ENCODE measurements at places on chromosomes 1 and 21. TPM values are rescaled to one million over a fixed set of nuclear protein-coding genes. Genes with fewer than 3 reads are reported as not detected.

- no peaks in the 10 kb centered on the region for H3K27me3 ChIP-seq
- H3K4me1 ChIP-seq, result no peaks in the 10 kb centered on the region
- H3K36me3 ChIP-seq, result no peaks in the 10 kb centered on the region
- H3K4me3 ChIP-seq, result no peak overlapping the region
- DNase-seq, result no peak
These were observed 743.1 kb upstream of the ADGRL4 start for GRCh38 chr1:79749607-79750006.

- no peaks in the 10 kb centered on the region for H3K4me1 ChIP-seq
- DNase-seq, result no peak
- no peaks in the 10 kb centered on the region for H3K36me3 ChIP-seq
- H3K4me3 ChIP-seq, result no peak overlapping the region
- H3K27me3 ChIP-seq, result no peaks in the 10 kb centered on the region
These were observed 1359.1 kb upstream of the ADGRL2 start for GRCh38 chr1:80441664-80442063.

DNA sequence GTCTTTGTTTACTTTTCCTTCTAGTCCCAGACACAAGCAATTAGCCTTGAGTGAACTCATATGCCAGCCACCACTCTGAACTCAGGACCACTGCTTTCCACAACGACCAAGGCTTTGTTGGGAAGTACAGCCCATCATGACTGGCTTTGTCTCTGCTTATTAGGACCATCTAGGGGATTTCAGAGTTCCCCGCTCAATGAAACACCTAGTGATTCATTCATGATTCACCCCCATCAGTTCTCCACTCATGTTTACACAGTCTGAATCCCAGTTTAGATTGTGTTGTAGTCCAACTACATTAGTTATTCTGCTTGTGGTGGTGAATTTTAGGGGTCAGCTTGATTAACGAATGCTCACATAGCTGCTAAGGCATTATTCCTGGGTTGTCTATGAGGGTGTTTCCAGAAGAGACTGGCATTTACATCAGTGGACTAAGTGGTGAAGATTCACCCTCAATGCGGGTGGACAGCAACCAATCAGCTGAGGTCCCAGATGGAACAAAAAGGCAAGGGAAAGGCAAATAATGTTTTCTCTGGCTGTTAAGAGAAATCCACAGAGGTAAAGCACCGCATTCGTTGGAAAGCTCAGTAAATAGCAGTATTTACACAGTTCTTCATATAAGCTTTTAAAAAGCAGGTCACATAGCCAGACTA is 122.7 kb downstream of the RGS21 start:
- H3K27ac ChIP-seq, result no peak overlapping the region
- H3K4me1 ChIP-seq, result no peaks in the 10 kb centered on the region
- no peak for DNase-seq
- H3K4me3 ChIP-seq, result no peak overlapping the region
- no peaks in the 10 kb centered on the region for H3K36me3 ChIP-seq

- no peak overlapping the region for H3K27ac ChIP-seq
- DNase-seq, result no peak
- no peak overlapping the region for H3K4me3 ChIP-seq
- H3K36me3 ChIP-seq, result no peaks in the 10 kb centered on the region
These were observed 17.0 kb downstream of the CLCA4 start for GRCh38 chr1:86563849-86564248.

- peaks cover 6% of the 10 kb centered on the region for H3K4me1 ChIP-seq
- H3K27ac ChIP-seq, result no peak overlapping the region
- no peak for DNase-seq
- H3K4me3 ChIP-seq, result no peak overlapping the region
- H3K27me3 ChIP-seq, result no peaks in the 10 kb centered on the region
- H3K36me3 ChIP-seq, result no peaks in the 10 kb centered on the region
These were observed 42.3 kb upstream of the SLC6A9 start for GRCh38 chr1:44073528-44073927.

GRCh38 chr1:46587069-46587468 is 17.0 kb downstream of the MKNK1 start:
- no peak overlapping the region for H3K4me3 ChIP-seq
- DNase-seq, result no peak
- H3K27ac ChIP-seq, result peak overlapping the region; percentile 22
- H3K27me3 ChIP-seq, result no peaks in the 10 kb centered on the region
- H3K4me1 ChIP-seq, result peaks cover 2% of the 10 kb centered on the region

GRCh38 chr1:101051688-101052638 is 26.4 kb upstream of the DPH5 start:
- H3K27me3 ChIP-seq, result no peaks in the 10 kb centered on the region
- H3K36me3 ChIP-seq, result no peaks in the 10 kb centered on the region
- no peak overlapping the region for H3K4me3 ChIP-seq
- no peak for DNase-seq
- no peaks in the 10 kb centered on the region for H3K4me1 ChIP-seq

- no peaks in the 10 kb centered on the region for H3K27me3 ChIP-seq
- no peak for DNase-seq
- H3K4me3 ChIP-seq, result peak within 1 kb of the TSS; percentile 56
- peaks cover 24% of the 10 kb centered on the region for H3K4me1 ChIP-seq
- H3K27ac ChIP-seq, result peak within 1 kb of the TSS; percentile 85
These were observed at the start of gene GBP1 for GRCh38 chr1:89065079-89065868. GBP1 (minus strand) TSS chr1:89065208; CDS start chr1:89063234, 1,974 bp downstream.

GRCh38 chr1:67840449-67840848 is 7.2 kb upstream of the GNG12 start:
- no peak overlapping the region for H3K4me3 ChIP-seq
- H3K4me1 ChIP-seq, result no peaks in the 10 kb centered on the region
- H3K27me3 ChIP-seq, result no peaks in the 10 kb centered on the region
- no peak overlapping the region for H3K27ac ChIP-seq
- no peaks in the 10 kb centered on the region for H3K36me3 ChIP-seq

GRCh38 chr1:27572019-27572678 is 31.8 kb downstream of the AHDC1 start:
- H3K27me3 ChIP-seq, result no peaks in the 10 kb centered on the region
- peak overlapping the region; percentile 88 for H3K27ac ChIP-seq
- DNase-seq, result no peak

DNA sequence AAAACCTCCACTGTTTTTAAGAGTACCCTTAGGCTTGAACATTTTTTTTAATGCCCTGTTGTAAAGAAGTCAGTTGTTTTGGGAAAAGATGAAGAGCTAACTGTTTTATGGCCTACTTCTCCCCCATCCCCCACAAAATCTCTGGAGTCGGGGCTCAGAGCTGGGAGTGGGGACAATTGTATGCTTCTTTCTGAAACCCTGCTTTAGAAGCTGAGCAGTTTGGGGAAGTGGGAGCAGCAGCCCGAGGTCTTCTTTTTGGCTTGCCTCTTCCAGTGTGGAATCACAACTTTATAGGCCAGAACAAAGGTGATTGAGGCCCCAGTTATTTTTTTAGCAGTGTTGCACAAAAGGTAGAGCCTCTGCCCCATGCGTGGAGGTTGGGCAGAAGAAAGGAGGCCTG is 25.2 kb downstream of the PPP2R5A start:
- no peaks in the 10 kb centered on the region for H3K27me3 ChIP-seq
- H3K4me1 ChIP-seq, result peaks cover 24% of the 10 kb centered on the region
- peak overlapping the region; percentile 44 for H3K27ac ChIP-seq
- no peak for DNase-seq
- H3K36me3 ChIP-seq, result peaks cover 5% of the 10 kb centered on the region

DNA sequence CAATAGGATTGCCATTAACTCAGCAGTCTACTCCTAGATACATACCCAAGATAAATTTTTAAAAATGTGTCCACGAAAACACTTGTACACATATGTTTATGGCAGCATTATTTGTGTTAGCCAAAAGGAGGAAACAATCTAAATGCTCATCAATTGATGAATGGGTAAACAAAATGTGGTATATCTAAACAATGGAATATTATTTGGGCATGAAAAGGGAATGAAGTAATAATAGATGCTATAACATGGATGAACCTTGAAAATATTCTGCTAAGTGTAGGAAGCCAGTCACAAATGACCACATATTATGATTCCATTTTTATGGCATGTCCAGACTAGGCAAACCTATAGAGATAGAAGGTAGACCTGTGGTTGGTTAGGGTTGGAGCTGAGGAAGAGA is 34.3 kb downstream of the CFHR5 start:
- H3K36me3 ChIP-seq, result no peaks in the 10 kb centered on the region
- H3K4me3 ChIP-seq, result no peak overlapping the region
- no peak overlapping the region for H3K27ac ChIP-seq

DNA sequence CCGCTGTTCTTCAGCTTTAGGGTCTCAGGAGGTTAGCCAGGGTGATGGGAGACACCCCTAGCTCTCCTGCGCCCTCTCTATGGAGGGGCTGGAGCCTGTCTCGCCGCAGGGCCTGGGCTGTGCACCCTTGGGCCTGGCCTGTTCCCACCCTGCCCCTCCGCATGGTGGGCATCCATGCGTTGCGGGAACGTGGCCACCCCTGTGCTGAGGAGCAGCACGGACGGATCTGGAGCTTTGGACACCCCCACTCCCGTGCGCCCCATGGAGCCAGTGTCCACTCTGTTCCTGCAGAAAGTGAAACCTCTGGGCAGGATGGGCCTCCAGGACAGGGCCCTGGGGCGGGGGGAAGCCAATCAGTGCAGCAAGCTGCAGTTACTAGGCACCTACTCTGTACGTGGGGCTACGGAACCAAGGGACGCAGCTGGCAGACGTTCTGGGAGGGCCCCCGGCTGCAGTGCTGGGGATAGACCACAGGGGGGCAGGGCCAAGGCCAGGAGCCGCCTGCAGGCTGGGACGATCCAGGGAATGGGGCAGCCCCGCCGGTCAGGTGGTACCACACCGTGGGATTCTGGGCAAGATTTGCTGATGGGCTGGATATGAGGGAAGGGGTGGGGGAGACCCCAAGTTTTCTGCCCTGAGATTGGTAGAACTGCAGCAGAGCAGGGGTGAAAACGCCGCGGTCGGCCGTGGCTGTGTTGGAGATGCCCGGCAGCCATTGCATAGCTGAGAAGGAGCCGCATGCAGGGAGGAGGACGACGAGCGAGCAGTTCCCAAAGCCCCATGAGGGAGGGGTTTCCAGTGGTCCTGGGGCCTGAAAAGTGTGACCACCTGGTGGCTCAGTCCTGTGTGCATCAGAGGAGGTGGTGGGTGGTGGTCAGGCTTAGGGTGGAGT is 43.3 kb downstream of the TP73 start:
- H3K36me3 ChIP-seq, result no peaks in the 10 kb centered on the region
- peak; percentile 84 for DNase-seq
- H3K4me1 ChIP-seq, result peaks cover 6% of the 10 kb centered on the region
- no peaks in the 10 kb centered on the region for H3K27me3 ChIP-seq
- no peak overlapping the region for H3K27ac ChIP-seq

- H3K4me3 ChIP-seq, result no peak overlapping the region
- H3K27ac ChIP-seq, result no peak overlapping the region
- no peak for DNase-seq
- peaks cover 12% of the 10 kb centered on the region for H3K36me3 ChIP-seq
- no peaks in the 10 kb centered on the region for H3K4me1 ChIP-seq
These were observed 43.3 kb upstream of the KCNQ4 start for GRCh38 chr1:40740039-40740996.

DNA sequence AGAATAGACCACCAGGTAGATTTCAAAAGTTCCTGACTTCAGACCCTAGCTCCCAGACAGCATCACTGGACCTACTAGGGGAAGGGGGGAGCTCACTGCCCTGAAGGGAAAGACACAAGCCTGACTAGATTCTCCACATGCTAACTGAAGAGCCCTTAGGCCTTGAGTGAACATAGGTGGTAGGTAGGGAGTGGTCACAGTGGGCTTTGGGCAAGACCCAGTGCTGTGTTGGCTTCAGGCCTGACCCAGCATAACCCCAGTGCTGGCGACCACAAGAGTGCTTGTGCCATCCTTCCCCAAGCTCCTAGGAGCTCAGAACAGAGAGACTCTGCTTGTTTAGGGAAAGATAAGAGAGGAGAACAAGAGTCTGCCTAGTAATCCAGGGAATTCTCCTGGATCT is 51.1 kb upstream of the ACADM start:
- no peak overlapping the region for H3K27ac ChIP-seq
- H3K4me3 ChIP-seq, result no peak overlapping the region
- no peaks in the 10 kb centered on the region for H3K27me3 ChIP-seq
- H3K36me3 ChIP-seq, result no peaks in the 10 kb centered on the region
- DNase-seq, result no peak

- no peaks in the 10 kb centered on the region for H3K36me3 ChIP-seq
- H3K4me1 ChIP-seq, result no peaks in the 10 kb centered on the region
- no peak overlapping the region for H3K4me3 ChIP-seq
- no peak for DNase-seq
- H3K27me3 ChIP-seq, result no peaks in the 10 kb centered on the region
- H3K27ac ChIP-seq, result no peak overlapping the region
These were observed 115.1 kb upstream of the PBX1 start for GRCh38 chr1:164443836-164444235.

DNA sequence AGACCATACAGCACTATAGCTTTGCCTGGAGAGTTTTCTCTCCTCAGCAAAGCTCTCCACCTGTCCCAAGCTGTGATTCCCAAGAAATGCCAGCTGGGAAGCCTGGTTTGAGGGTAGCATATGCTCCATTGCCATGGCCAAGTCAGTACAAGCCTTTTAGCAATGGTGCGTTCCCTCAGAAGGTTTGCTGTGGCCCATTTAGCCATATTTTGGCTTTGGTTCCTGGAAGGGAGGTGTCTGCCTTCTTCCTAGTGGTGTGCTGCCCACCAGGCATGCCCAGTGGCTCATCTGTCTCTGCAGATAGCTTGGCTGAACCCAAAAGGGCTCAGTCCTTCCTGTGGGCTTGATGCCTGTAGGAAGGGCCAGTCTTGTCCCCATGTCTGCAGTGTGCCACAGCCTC is 32.4 kb downstream of the GALNT2 start:
- H3K36me3 ChIP-seq, result no peaks in the 10 kb centered on the region
- H3K27ac ChIP-seq, result no peak overlapping the region
- no peaks in the 10 kb centered on the region for H3K27me3 ChIP-seq
- peaks cover 33% of the 10 kb centered on the region for H3K4me1 ChIP-seq
- no peak for DNase-seq

GRCh38 chr1:204241050-204241449 is 27.3 kb upstream of the GOLT1A start:
- H3K4me3 ChIP-seq, result no peak overlapping the region
- no peak for DNase-seq
- no peak overlapping the region for H3K27ac ChIP-seq
- no peaks in the 10 kb centered on the region for H3K27me3 ChIP-seq

- H3K4me3 ChIP-seq, result no peak overlapping the region
- H3K4me1 ChIP-seq, result no peaks in the 10 kb centered on the region
- no peak overlapping the region for H3K27ac ChIP-seq
- H3K27me3 ChIP-seq, result no peaks in the 10 kb centered on the region
- no peak for DNase-seq
- H3K36me3 ChIP-seq, result peaks cover 13% of the 10 kb centered on the region
These were observed 42.5 kb downstream of the COQ8A start for GRCh38 chr1:226982451-226983177.

GRCh38 chr1:224432146-224432545 is 2.5 kb downstream of the WDR26 start:
- peaks cover 52% of the 10 kb centered on the region for H3K4me1 ChIP-seq
- peaks cover 3% of the 10 kb centered on the region for H3K36me3 ChIP-seq
- no peak for DNase-seq
- H3K4me3 ChIP-seq, result peak overlapping the region; percentile 93
- peak overlapping the region; percentile 95 for H3K27ac ChIP-seq

Gene RCC1
- 26.8 TPM for total RNA-seq

Gene ASPM
- total RNA-seq, result 2.3 TPM

Gene C1orf116
- 92.5 TPM for total RNA-seq

Gene DNTTIP2
- 43.7 TPM for total RNA-seq

Gene TOE1
- total RNA-seq, result 5.4 TPM

All from upper lobe of left lung (tissue), 6 donors.